Stimulated activated CD4-positive, alpha-beta T cell treated with anti-CD3 and anti-CD28 coated beads, Interleukin-15, amount 100 ng/mL, for 24 hours (primary cell): ENCODE measurements at places on chromosomes 2 and 18.

DNA sequence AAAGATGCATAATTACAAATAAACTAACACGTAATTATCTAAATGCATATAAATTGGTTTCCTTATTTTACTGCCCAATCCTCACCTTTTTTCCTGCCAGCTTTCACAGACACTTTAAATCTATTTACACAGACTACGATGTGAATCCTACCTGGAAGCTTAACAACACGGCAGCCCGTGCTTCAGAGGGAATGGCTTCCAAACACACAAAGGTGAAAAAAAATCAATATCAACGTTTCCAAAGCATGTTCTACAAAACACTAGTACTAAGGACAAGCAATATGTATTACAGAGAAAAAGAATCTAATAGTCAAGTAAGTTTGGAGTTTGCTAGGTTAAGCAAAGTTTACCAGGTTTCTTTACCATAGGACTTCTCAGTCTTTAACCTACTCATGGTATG is 4.4 kb downstream of the MAP4K3 start:
- DNase-seq = no peak

- no peak for DNase-seq
These were observed 279.5 kb upstream of the PARD3B start for GRCh38 chr2:204265681-204266181.

- DNase-seq = no peak
These were observed 83.9 kb downstream of the RPE start for GRCh38 chr2:210086292-210086691.

DNA sequence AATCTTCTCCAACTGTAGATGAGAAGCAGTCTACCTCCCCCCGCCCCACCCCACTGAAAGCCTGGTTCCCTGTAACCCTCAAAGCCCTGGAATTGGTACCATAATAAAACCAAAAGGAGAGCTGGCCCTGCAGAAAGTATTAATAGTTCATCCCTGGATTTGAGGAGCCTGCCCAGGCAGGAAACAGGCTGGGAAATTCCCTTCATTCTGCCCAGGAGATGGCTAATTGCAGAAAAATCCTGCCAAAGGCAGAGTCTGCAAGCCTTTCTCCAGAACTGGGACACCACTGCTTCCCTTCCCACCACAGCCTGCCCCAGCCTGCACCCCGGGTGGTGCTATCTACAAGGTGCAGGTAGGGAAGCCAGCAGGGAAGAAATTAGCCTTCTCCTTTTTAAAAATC is 16.3 kb downstream of the GKN2 start:
- no peak for DNase-seq

GRCh38 chr2:219733746-219734145 is 106.3 kb downstream of the SLC4A3 start:
- no peak for DNase-seq

GRCh38 chr18:50853863-50854271 is 25.1 kb upstream of the ME2 start:
- no peak for DNase-seq

- DNase-seq = peak; percentile 73
These were observed at the start of gene MYO5B for GRCh38 chr18:50194631-50195532. TSS of gene MYO5B (minus strand) at chr18:50195147. CDS start at chr18:50194793, 354 bp downstream.

- DNase-seq = no peak
These were observed 172.7 kb upstream of the NOL4 start for GRCh38 chr18:34397286-34397896.

GRCh38 chr2:8511868-8512612 is 169.8 kb upstream of the ID2 start:
- DNase-seq = no peak

DNA sequence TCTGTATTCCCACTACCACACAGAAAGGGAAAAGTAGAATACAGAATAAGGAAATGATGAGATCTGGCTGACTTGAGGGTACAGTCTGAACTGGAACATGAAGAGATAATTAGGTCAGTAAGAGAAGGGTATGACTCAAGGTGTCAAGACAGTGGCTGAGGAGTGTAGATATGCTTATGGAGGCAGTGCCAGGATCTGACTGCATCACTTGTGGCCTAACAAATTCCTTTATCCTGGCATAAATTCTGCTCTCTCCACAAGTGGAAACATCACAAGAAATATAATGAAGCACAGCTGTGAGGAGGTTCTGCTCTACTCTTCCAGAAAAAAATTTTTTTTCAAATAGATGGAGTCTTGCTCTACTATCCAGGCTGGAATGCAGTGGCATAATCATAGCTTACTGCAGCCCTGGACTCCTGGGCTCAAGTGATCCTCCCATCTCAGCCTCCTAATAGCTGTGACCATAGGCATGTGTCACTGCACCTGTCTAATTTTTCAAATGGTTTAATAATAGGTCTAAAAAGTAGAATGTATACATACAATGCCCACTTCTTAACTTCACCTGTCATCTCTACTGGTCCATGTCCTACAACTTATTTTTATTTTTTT is 85.3 kb downstream of the C2orf74 start:
- no peak for DNase-seq

GRCh38 chr2:18268400-18268799 is 292.1 kb downstream of the RDH14 start:
- no peak for DNase-seq

- DNase-seq = no peak
These were observed 16.4 kb downstream of the PXDN start for GRCh38 chr2:1727796-1728474.

DNA sequence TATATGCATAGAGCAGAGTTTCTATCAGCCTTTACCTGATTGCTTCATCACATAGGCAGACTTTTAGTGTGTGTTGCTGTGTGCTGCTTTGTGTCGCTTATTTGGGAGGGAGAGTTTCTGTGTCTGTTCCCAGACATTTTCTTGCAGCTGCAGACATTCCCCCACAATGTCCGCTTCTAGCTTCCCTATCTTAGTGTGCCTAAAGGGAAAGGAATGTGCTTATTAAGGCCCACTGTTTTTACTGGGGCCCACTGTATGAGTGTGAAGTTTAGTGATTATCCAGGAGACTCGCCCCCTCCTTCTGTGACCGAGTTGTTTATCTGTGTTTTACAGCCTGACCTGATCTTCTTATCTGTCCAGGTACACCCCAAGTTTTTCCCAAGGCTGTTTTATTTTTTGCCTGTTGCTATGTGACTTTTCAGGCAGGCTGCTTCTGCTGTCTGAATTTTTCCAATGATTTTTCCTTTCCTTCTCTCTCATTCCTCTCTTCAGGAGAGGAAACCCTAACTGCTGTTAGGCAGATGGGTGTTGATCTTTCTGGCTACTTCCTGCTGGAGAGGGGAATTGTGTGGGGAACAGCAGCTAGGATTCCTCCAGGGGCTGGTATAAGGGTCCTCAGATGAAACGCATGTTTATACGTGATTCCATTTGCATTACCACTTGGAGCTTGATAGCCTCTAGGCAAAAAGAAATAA is 47.6 kb downstream of the STK17B start:
- no peak for DNase-seq

DNA sequence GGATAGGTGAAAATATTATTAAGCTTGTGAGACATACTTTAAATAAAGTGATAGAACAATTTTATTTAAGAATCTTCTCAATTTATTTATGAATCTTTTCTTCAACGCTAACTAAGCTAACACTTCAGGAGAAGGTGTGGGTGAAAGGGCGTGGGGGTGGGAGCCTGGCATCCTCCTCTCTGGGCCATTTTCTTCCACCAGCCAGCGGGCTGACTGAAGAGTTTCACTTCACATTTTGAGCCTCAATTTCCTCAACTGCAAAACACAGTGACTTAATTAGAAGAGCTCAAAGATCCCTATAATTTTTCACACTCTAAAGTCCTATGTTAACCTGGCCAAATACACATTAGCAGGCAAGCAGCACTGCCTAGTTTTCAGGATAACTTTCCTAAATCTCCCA is 94.8 kb downstream of the FTCDNL1 start:
- no peak for DNase-seq

GRCh38 chr2:197207106-197207505 is 103.5 kb downstream of the ANKRD44 start:
- no peak for DNase-seq

DNA sequence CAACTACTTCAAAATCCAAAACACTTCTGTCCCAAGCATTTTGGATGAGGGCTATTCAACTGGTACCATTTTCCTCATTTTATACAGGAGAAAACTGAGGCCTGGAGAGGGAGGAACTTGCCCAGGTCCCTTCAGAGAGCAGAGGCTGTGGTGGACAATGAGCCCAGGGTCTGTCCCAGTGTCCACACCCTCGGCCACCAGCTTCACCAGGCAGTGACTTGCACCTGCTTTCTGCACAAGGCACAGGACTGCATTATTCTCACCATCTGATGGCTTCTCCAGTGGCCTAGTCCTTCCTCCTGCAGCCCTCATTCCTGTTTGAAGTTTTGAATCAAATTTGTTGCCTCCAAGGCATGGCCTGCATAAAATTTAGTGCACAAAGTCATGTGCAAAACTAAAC is 53.3 kb downstream of the RNF144A start:
- no peak for DNase-seq

DNA sequence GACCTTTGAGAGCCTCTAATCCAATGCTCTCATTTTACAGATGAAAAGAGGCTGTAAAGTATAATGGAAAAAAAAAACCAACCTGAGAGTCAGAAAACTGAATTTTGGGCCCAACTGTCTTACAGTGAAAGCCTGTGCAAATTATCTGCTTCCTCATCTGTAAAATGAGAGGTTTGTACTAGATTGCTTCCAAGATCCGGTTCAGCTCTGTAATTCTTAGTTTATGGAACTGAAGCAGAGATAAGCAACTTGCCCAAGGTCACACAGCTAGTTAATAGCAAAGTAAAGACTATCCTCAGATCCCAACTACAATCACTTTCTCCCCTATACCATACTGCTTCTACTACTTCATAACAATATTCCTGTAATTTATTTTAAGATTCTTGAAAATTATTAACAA is 6.3 kb downstream of the TLK1 start:
- DNase-seq = no peak

GRCh38 chr2:71513096-71513495 is 59.7 kb downstream of the DYSF start:
- no peak for DNase-seq

DNA sequence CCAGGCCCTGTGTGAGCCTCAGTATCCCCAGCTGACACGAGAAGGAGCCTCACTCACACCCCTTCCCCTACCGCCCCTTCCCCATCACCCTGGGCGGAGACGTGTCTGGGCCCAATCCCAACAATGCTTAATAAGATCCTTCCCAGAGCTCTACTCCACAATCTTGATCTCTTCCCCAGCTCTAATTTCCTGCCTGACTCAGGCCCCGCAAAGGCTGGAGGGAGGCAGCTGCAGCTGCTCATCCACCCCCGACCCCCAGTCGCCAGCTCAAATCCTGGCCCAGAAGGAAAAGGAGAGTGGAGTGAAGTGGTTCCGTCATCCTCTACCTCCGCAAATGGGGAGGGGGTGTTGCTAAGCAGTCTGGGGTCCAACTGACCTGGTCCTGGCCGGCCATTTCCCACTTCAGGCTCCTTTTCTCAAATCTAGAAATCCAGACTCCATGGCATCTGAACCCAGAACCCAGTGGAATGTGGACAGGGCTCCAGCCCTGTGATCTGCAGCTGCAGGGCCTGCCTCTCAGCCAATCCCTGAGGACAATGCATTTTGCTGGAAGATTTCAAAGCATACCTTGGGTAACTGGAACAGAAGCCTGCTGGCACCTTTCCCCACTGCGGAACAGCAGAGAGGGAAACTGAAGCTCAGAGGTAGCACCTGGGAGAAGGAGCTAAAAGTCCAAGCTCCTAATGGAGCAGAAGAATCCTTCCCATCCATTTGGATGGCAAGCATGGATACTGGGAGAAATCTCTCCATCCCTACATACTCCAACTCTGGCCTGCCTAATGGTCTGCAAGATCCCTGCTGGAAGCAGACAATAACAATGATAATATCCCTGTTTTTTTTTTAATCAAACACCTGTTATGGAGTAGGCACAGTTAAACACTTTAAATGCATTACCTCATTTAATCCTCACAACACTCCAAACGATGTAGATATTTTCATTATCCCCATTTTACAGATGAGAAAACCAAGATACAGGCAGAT is 5.6 kb upstream of the TNS1 start:
- DNase-seq = no peak

- DNase-seq = no peak
These were observed 18.2 kb downstream of the KIDINS220 start for GRCh38 chr2:8819194-8819593.
